ENCODE measurements at places on chromosomes 12 and 14. TPM values are rescaled to one million over a fixed set of nuclear protein-coding genes. Genes with fewer than 3 reads are reported as not detected.
A peak's percentile ranks its signal among the peaks of the same experiment; 100 is the strongest.

CLEC4E gene
- not detected for total RNA-seq

GLIPR1L2 gene
- not detected for total RNA-seq

- DNase-seq, result no peak
These were observed 724 bp upstream of the CS start for GRCh38 chr12:56300644-56301464.

DNA sequence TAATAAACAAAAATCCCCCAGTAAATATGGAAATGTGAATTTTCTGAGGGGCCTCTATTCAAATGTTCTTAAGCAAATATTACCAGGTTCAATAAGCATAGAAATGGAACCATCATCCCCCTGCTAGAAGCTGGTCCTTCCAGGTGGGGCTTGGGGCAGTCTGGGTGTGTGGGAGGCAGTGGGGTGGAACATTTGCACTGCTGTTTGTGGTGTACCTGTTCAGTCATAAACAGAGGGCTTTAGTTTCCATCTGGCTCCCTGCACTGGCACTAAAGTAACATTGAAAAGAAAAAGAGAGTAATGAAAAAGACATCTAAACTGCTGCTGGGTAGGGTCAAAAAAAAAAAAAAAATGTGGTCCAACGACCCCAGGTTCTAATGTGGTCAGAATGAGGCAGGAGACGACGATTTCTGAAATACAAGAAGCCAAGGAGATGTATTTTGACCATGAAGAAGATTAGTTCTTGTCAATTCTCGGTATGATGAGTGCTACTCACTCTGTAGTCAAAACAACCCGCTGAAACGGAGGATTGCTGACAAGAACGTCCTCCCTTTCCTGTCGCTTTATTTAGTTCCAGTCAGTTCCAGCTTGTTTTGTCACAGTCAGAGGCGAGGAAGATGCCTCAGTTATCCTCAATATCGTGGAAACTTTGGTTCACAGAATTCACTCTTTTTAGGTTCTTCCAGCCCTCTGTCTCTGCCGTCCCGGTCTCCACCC lies 44.2 kb upstream of the MANSC4 start:
- DNase-seq, result peak; percentile 39

DNA sequence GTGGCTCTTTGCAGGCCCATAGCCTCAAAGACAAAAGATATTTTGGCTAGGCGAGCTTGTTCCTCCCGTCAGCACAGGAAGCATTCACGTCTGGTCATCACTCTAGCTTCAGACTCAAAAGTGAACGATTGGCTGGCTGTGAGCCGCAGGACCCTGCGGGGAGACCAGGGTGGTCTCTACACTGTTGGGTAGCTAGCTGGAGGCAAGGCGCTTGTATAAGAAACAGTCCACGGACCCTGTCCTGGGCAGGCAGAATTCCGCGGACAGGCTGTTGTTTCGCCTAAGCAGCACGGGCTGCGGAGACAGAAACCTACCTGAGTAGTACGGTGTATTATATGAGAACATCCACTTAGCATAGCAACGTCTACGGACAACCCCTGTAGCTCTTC lies 29.6 kb downstream of the WBP11 start:
- no peak for DNase-seq

DNA sequence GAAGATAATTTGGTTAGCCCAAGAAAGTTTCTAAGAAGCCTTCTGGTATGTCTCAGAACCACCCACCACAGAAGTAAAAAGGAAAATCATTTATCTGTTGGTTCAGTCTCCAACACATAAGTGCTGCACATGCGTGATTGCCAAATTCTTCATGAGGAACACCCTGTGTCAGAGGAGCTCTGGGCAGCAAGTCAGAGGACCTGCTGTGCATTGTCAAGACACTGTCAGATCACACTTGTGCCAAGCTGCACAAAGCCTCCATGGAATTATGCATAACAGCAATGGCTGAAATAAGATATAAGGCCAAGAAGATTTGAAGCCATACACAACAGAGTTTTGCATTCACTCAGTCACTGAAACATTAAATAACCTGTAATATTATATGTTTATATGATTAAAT lies 1304.7 kb upstream of the FLRT2 start:
- DNase-seq, result no peak

Measured in activated naive CD8-positive, alpha-beta T cell treated with anti-CD3 and anti-CD28 coated beads for 36 hours (primary cell).